AG04450 (cell line): ENCODE measurements at places on chromosomes 12 and 14.

DNA sequence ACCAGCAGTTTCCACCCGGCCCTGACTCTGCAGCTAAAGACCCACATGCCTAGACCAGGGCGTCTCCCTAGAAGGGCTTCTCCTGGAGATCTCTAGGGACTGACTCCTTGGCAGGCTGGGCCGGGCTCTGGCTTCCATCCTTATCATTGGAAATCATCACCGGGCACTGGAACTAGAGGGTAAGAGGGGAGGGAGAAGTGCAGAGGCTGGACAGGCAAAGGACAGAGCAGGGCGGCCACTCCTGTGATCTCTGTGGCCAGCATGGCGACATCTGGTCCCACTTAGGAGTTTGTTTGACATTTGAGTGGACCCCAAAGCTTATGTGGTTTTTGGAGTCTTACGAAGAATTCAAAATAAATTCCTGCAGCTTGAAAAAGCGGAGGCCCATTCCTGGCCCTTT is 7.1 kb downstream of the LTBP2 start:
- no peak for DNase-seq

DNA sequence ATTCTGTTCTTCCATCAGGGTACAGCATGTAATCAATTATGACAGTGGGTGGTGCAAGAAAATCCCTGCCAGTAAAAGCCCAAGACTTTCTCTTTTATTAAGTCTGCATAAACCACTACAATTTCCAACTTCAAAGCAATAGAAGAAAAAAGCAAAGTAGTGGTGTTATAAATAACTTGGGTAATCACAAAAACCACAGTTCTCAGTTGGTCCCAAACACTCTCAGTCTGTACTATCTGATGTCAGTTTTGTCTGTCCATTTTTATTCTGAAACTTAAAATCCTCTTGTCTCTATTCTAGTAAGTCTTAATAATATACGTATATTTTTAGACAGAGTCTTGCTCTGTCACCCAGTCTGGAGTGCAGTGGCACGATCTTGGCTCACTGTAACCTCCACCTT is 8.8 kb upstream of the TIGAR start:
- no peak for DNase-seq

- no peak for DNase-seq
These were observed 46.5 kb downstream of the CHGA start for GRCh38 chr14:92969430-92969829.

DNA sequence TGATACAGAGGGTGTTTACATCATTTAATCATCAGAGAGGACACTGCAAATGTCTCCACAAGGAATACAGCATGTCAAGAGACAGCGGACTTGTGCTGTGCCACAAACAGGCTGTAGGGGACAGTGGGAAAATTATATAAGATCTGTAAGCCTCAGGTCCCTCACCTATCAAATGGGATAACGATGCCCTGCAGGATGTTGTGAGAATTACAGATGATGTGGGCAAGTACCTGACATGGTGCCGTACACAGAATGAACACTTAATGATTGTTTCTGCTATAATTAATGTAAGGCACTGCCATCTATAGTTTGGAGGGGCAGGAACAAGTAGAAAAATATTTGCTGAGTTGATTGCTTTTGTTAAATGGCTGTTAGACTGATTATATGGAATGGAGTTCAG is 81.9 kb upstream of the GTF2A1 start:
- DNase-seq, result no peak

GRCh38 chr14:24013654-24014514 is 25.2 kb downstream of the DHRS4L2 start:
- DNase-seq, result peak; percentile 48
